ENCODE measurements at places on chromosomes 5 and 9. TPM values are rescaled to one million over a fixed set of nuclear protein-coding genes. Genes with fewer than 3 reads are reported as not detected.

Gene C9
- not detected for total RNA-seq

Gene CCDC183
- not detected for total RNA-seq

Gene CFAP157
- not detected for total RNA-seq

Gene CCNB1
- 16.3 TPM for total RNA-seq

Gene ST8SIA4
- total RNA-seq: 0.85 TPM

Gene LHX3
- total RNA-seq: not detected

All from pericardium fibroblast (primary cell).